ENCODE measurements at places on chromosomes 12 and 14. TPM values are rescaled to one million over a fixed set of nuclear protein-coding genes. Genes with fewer than 3 reads are reported as not detected.

Gene ZFHX2
- total RNA-seq: 1.1 TPM

Gene ALDH1L2
- total RNA-seq: 0.10 TPM

Gene MED13L
- 97.1 TPM for total RNA-seq

Gene PLBD1
- total RNA-seq: not detected

Gene GPRC5A
- total RNA-seq: 0.08 TPM

Gene PLA2G1B
- not detected for total RNA-seq

Gene SLC2A14
- 0.19 TPM for total RNA-seq

Gene SLC17A8
- not detected for total RNA-seq

Gene AQP2
- total RNA-seq: not detected

Gene MYH7
- total RNA-seq: 0.04 TPM

Gene GLIPR1
- total RNA-seq: 35.2 TPM

Gene ACOT6
- not detected for total RNA-seq

Gene GALNT16
- total RNA-seq: not detected

Gene FAM222A
- total RNA-seq: 0.52 TPM

DNA sequence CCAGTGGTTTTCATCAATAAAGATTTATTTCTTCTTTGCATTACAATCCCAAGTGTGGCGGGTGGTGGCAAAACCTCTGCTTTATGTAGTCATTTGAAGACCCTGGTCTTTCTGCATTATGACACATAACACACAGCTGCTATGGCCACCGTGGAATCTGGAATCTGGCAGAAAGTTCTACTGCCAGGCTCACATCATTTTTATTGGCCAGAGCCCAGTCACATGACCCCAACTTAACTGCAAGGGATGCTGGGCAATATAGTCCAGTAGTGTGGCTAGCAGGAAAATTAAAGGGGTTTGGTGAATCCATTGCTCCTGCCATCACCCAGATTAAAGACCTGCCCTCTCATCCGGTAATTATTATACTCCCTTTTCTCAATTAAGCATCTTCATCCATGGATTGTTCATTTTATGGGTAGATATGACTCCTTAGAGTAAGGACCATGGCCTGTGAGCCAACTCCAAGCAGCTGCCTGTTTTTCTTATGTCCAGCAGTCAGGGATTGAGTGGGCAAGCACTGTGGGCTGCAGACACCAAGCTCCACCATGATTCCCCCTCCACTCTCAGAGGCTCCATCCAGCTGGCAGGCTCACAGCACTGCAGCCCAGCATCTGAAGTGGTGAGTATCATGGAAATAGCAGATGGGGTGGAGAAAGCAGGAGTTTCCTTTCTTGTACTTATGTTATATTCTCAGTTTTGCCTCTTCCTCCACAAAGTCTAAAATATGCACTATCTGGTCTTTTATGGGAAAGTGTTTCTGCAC, 1030.7 kb downstream of the AACS start:
- H3K27ac ChIP-seq: no peak overlapping the region
- no peaks in the 10 kb centered on the region for H3K36me3 ChIP-seq
- no peaks in the 10 kb centered on the region for H3K27me3 ChIP-seq
- H3K4me1 ChIP-seq: no peaks in the 10 kb centered on the region
- no peak for DNase-seq

DNA sequence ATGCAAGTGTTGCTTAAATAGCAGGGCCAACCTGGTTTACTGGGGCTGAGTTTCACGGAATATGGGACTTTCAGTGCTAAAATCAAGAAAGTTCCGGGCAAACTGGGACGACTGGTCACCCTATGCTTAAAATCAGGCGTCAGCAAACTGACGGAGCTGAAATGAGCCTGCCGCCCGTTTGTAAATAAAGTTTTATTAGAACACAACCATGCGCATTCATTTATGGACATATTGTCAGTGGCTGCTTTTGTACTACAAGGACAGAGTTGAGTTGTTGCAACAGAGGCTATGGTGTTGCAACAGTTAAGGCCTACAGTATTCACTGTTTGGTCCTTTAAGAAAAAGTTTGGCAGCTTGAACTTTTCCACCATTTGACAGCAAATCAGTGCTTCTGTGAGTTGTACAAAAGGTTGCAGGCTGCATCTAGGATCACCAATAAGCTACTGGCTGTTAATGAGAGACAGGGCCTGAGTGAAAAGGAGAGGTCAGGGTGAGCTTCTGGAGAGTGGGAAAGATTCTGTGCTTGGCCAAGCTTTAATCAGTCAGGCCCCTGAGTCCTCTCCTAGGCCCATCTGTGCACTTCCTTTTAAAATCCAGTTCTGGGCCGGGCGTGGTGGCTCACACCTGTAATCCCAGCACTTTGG, 13.3 kb downstream of the SELPLG start:
- no peak overlapping the region for H3K4me3 ChIP-seq
- no peak overlapping the region for H3K27ac ChIP-seq
- peaks cover 77% of the 10 kb centered on the region for H3K4me1 ChIP-seq

GRCh38 chr12:7555752-7556151, 52.2 kb upstream of the CD163 start:
- DNase-seq: no peak
- no peak overlapping the region for H3K4me3 ChIP-seq
- H3K36me3 ChIP-seq: no peaks in the 10 kb centered on the region

GRCh38 chr14:58914279-58914855, 274.1 kb upstream of the DAAM1 start:
- no peak overlapping the region for H3K4me3 ChIP-seq
- no peaks in the 10 kb centered on the region for H3K36me3 ChIP-seq
- no peak overlapping the region for H3K27ac ChIP-seq

DNA sequence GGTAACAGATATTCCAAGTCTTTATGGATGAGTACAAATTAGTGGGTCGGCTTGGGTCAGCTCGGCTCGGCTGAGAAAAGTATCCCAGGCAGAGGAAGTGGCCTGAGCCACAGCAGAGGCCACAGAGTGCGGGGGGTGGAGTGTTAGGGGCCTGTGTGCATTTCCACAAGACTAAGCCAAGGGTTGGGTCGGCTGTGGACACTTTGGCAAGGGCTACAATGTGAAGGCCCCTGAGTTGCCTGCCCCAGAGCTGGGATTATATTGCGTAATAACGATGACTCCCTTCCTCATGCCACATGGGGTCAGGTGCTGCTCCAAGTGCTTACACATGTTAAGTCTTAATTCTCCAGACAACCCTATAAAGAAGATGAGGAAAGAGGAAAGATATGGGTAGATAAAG, 11.4 kb downstream of the EVL start:
- H3K4me3 ChIP-seq: peak overlapping the region; percentile 78
- no peaks in the 10 kb centered on the region for H3K27me3 ChIP-seq
- peak overlapping the region; percentile 90 for H3K27ac ChIP-seq
- peaks cover 93% of the 10 kb centered on the region for H3K4me1 ChIP-seq
- DNase-seq: no peak

GRCh38 chr12:85076688-85077430, 40.7 kb downstream of the LRRIQ1 start:
- DNase-seq: no peak
- H3K27ac ChIP-seq: no peak overlapping the region
- H3K27me3 ChIP-seq: no peaks in the 10 kb centered on the region

- H3K4me3 ChIP-seq: no peak overlapping the region
- no peaks in the 10 kb centered on the region for H3K36me3 ChIP-seq
- no peaks in the 10 kb centered on the region for H3K27me3 ChIP-seq
- no peak overlapping the region for H3K27ac ChIP-seq
Observed at GRCh38 chr12:125579916-125580315, 514.7 kb downstream of the AACS start.

GRCh38 chr12:57240066-57240921, 10.7 kb downstream of the STAC3 start:
- peaks cover 73% of the 10 kb centered on the region for H3K4me1 ChIP-seq
- peaks cover 50% of the 10 kb centered on the region for H3K27me3 ChIP-seq
- peaks cover 5% of the 10 kb centered on the region for H3K36me3 ChIP-seq
- peak overlapping the region; percentile 79 for H3K4me3 ChIP-seq

- no peak for DNase-seq
- no peak overlapping the region for H3K27ac ChIP-seq
- peaks cover 12% of the 10 kb centered on the region for H3K4me1 ChIP-seq
- no peak overlapping the region for H3K4me3 ChIP-seq
- peaks cover 67% of the 10 kb centered on the region for H3K27me3 ChIP-seq
- H3K36me3 ChIP-seq: no peaks in the 10 kb centered on the region
Observed at GRCh38 chr12:2057795-2058408, 5.1 kb downstream of the CACNA1C start.

- no peak overlapping the region for H3K27ac ChIP-seq
- H3K27me3 ChIP-seq: no peaks in the 10 kb centered on the region
- H3K4me3 ChIP-seq: no peak overlapping the region
Observed at GRCh38 chr12:68081561-68081960, 78.0 kb downstream of the IFNG start.

GRCh38 chr12:1474041-1474573, 120.3 kb downstream of the FBXL14 start:
- DNase-seq: no peak
- no peak overlapping the region for H3K4me3 ChIP-seq
- H3K4me1 ChIP-seq: no peaks in the 10 kb centered on the region
- H3K27me3 ChIP-seq: no peaks in the 10 kb centered on the region

DNA sequence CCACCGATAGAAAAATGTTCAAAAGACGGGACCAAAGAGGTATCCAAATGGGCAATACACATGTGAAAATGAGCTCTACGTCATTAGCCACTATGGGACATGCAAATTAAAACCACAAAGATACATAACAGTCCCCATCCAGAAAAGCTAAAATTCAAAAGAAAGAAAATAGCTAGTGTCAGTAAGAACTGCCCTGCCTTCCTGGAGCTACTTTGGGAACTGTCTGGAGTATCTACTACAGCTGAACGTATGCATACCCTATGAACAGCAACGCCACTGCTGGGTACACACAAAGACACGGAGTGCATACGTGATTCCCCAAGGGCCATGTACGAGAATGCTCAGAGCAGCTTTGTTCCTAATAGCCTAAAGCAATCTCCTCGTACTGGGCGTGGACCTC, 25.8 kb upstream of the KRT77 start:
- H3K4me1 ChIP-seq: no peaks in the 10 kb centered on the region
- H3K36me3 ChIP-seq: no peaks in the 10 kb centered on the region
- H3K27ac ChIP-seq: no peak overlapping the region
- H3K4me3 ChIP-seq: no peak overlapping the region
- H3K27me3 ChIP-seq: peaks cover 13% of the 10 kb centered on the region
- DNase-seq: no peak

GRCh38 chr12:5966486-5967095, 21.5 kb upstream of the ANO2 start:
- no peak overlapping the region for H3K4me3 ChIP-seq
- H3K4me1 ChIP-seq: no peaks in the 10 kb centered on the region
- no peak for DNase-seq
- H3K27me3 ChIP-seq: peaks cover 5% of the 10 kb centered on the region
- H3K36me3 ChIP-seq: no peaks in the 10 kb centered on the region

DNA sequence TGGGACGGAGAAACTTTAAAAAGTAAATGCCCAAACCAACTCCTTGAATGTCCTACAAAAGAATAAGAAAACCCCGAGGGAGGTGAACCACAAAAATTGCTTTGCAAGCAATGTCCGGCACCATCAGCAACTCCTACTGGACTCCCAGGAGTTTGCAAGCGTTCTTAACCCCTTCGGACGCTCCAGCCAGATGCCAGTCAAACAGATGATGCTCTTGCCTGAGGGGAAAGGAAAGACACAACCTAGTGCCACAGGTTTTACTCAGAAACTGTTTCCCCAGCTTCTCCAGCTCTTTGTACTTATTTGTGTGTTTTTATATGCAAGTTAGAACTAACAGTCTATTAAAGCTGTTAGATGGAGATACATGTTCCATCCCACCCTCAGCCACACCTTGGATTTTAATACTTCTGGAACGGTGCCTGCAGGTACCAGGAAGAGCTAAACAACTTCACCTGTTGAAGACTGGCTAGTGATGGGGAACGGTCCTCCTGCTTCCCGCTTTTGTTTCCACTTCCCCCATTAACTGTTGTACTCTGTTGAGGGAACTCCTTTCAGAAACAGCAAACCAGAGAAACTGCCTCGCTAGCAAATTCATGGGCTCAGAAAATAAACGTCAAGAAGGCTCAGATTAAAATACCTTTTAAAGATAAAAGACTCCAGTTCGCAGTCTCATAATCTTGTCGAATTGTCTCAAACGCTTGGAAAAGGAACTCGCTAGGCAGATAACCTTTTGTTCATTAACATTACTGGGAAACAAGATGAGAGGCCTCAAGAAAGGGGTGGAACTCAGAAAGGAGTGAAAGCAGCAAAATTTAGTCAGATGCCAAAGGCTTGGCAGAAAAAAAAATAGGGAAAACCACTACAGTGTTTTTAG, 1.1 kb upstream of the FERMT2 start:
- peak overlapping the region; percentile 31 for H3K4me3 ChIP-seq
- no peak for DNase-seq
- H3K27me3 ChIP-seq: peaks cover 67% of the 10 kb centered on the region
- H3K4me1 ChIP-seq: peaks cover 19% of the 10 kb centered on the region
- H3K27ac ChIP-seq: no peak overlapping the region
- H3K36me3 ChIP-seq: no peaks in the 10 kb centered on the region

DNA sequence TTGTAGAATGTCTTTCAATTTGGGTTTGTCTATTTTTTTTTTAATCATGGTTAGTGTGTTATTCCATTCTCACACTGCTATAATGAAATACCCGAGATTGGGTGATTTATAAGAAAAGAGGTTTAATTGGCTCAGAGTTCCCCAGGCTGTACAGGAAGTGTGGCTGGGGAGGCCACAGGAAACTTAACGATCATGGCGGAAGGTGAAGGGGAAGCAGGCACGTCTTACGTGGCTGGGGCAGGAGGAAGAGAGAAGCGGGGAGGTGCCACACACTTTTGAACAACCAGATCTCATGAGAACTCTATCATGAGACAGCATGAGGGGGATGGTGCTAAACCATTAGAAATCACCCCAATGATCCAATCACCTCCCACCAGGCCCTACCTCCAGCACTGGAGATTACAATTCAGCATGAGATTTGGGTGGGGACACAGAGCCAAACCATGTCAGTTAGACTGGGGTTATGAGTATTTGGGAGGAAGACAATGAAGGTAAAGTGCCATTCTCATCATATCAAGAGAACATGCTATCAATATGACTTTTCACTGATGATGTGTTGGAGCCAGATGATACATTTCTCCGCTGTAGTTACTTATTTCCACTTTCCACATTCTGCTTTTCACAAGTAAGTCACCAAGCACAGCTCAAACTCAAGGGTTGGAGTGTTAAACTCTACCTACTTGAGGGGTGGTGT, 45.8 kb downstream of the AP5M1 start:
- H3K36me3 ChIP-seq: peaks cover 7% of the 10 kb centered on the region
- H3K27me3 ChIP-seq: peaks cover 2% of the 10 kb centered on the region
- no peak overlapping the region for H3K4me3 ChIP-seq
- DNase-seq: no peak

GRCh38 chr12:87596134-87596533, 433.1 kb downstream of the C12orf50 start:
- H3K4me1 ChIP-seq: no peaks in the 10 kb centered on the region
- H3K4me3 ChIP-seq: no peak overlapping the region
- no peaks in the 10 kb centered on the region for H3K27me3 ChIP-seq
- H3K27ac ChIP-seq: no peak overlapping the region
- no peaks in the 10 kb centered on the region for H3K36me3 ChIP-seq

GRCh38 chr12:19227190-19227879, 97.8 kb downstream of the PLEKHA5 start:
- no peaks in the 10 kb centered on the region for H3K36me3 ChIP-seq
- H3K4me1 ChIP-seq: no peaks in the 10 kb centered on the region
- no peak for DNase-seq
- no peak overlapping the region for H3K4me3 ChIP-seq
- no peaks in the 10 kb centered on the region for H3K27me3 ChIP-seq

- H3K36me3 ChIP-seq: no peaks in the 10 kb centered on the region
- peaks cover 76% of the 10 kb centered on the region for H3K27me3 ChIP-seq
- no peak for DNase-seq
- H3K27ac ChIP-seq: no peak overlapping the region
Observed at GRCh38 chr14:53957739-53958138, 1.1 kb upstream of the BMP4 start.
